ENCODE measurements at places on chromosomes 3 and 15.

GRCh38 chr3:152780553-152780952, 54.4 kb upstream of the P2RY1 start:
- DNase-seq, result no peak

GRCh38 chr3:15791525-15791924, 6.3 kb downstream of the ANKRD28 start:
- no peak for DNase-seq

DNA sequence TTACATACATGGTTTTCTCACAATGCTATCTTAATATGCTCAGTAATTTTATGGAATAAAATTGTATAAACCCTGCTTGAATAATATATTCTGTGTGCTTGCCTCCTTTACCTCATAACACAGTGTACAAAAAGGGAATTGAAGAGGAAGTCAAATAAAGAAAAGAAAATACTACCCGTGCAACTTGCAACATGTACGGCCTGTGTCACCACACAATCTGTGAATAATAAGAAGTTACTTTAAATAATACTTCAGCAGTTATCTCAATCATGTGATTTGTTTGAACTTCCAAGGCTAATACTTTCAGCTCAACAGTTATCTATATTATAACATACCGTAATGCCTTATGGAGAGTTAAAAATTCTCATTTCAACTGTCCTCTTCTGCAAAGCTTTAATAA, 58.1 kb upstream of the SATB1 start:
- DNase-seq, result no peak

DNA sequence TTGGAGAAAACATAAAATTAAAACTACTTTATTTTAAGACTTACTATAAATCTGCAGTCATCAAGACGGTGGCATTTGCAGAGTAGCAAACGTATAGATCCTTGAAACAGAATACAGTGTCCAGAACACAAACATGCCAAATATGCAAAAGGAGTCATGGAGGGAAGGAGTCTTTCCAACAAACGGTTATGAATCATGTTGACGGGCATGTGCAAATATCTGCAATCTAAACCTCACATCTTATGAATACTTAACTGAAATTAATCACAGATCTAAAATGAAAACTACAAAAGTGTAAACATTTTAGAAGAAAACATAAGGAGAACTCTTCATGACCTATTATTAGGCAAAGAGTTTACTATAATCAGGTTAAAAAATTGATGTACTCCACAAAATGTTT, 69.4 kb downstream of the TFRC start:
- DNase-seq, result no peak

DNA sequence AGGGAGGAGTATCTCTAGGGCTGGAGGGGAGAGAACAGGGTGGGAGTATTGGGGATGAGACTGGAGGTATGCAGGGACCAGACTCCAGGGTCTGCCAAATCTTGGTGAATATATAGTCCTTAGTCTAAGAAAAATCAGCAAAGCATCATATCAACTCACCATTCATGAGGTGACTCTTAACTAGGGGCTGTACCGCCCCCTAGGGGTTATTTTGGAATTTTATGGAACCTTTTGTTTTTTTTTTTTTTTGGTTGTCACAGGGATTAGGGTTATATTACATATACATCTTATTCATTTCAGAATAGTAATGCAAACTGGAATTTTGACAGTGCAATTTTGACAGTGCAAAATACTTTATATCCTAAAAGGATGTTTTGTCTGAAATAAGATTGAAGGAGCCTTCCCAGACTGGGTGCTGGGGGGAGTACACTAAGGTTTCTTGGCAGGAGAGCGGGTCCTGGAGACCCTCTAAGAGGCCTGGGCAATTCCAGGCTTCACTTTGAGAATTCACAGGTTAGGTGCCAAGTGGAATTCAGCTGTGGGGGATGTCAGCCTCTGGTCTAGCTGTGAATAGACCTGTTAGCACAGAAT, 7.5 kb downstream of the CMTM7 start:
- peak; percentile 10 for DNase-seq

All from DMS 273 treated with DMSO at 0.1 percent for 48 hours (cell line).